ENCODE measurements at places on chromosomes 6 and 20.

DNA sequence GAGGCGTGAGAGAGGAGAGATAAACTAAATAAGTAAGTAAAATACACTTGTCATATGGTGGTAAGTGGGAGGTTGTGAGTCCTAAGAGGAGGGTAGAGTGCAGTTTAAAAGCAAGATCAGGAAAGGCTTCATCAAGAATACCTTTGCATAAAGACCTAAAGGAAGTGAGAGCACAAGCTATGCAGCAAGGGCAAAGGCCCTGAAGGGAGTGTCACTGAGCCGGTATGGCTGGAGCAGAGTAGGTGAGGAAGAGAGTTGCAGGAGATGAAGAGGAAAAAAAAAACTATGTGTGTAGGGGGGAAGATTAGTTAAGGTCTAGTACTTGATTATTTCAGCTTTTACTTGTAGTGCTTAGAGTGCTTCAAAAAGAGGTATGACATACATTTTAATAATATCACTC lies 11.0 kb downstream of the DNAAF9 start:
- peak; percentile 30 for DNase-seq

DNA sequence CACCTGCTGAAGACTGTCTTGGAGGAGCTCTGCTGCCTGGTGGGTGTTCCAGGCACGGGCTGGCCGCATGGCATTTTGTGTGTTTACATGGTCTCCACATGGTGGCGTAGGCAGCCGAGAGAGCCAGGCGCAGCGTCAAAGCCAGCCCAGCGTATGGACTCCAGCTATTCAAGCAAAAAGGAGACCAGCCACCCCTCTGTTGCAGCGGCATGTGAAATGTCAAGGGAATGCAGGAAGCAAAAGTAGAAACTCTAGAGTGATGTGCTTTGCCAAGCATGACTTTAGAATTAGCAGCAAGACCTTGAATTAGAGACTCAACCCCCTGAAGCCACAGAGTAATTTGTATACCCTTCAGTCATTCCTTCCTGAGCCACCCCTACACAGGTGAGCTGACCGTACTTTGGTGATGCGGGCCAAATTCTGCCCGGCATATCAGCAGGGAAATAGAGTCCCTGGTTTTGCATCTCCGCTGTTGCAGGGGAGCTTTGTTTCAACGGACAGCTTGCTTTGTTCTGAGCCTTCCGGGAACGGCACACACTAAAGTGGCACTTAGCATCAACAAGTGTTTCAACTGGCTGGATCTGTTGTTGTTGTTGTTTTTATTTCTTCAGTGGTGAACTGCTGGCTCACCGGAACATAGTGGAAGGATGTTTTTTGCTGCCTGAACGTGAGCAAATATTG lies 48.5 kb downstream of the FNDC1 start:
- DNase-seq, result peak; percentile 30

DNA sequence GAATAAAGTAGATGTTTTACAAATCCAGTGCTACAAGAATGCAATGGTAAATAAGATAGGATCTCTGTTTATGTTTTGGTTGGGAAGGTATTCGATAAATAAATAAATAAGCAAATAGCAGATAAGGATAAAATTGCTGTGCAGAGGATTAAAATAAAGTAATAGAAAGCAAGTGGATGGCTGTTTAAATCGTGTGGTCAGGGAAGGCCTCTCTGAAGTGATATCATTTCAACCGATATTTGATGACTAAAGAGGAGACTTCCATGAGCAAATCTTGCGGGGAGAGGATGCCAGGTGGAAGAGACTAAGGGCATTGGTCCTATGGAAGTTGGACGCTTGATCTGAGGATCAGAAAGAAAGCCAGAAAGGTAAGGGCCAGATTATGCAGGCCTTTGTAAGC lies 92.0 kb upstream of the CCN2 start:
- DNase-seq, result no peak

DNA sequence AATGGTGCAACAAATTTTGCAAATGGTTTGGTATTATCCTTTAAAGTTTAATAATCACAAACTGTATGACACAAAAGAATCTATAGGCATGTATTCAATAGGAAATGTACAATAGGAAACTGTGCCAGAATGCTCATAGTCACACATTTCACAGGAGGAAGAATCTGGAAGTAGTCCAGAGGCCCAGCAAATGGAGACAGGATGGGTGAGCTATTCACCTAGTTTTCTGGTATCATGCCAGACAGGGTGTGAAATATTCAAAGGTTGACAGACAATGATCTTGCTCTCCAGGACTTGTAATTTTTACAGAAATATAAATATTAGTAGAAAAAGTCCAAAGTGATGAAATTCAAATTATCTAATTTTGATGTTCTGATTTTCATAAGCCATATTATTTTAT lies 520.1 kb upstream of the IMPG1 start:
- no peak for DNase-seq

DNA sequence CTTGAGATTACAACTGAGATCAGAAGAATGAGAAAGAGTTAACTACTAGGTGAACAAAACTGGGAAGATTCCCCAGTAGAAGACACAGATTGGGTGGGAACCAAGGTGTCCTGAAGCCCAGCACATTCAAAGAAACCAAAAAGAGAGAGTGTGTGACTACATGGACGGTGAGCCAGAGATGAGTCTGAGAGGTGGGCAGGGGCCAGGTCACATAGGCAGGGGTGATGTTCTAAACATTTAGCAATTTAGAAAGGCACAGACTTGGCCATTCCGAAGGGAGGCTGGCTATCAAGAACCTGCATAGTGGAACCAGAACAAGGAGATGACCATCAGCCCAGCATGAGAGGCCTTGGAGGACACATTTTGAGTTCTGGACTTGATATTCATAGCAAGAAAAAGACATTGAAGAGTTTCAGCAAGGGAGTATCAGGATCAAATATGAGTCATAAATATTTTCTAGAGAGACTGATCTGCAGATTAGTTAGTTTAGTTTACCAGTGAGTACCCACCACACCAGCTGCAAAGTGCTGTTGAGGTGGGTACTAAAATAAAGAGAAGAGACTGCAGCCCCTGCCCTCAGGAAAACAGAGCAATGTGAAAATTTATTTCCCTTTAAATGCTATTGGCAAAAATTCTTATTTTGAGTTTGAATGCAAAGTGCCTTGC lies 340.5 kb upstream of the PRDM1 start:
- DNase-seq, result no peak

DNA sequence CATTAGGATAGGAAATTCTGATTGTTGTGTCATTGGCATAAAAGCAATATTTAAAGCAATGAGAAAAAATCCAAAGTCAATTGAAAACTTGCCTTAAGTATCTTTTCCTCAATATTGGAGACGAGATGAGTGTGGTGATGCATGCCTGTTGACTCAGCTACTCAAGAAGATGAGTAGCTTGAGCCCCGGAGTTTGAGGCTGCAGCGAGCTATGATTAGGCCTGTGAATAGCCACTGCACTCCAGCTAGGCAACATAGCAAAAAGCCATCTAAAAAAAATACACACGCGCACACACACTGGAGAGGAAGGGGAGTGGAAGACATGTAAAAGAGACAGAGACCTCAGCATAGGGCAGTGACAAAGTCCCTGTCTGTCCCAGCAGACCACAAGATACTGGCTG lies 9.7 kb upstream of the MARCKS start:
- no peak for DNase-seq

DNA sequence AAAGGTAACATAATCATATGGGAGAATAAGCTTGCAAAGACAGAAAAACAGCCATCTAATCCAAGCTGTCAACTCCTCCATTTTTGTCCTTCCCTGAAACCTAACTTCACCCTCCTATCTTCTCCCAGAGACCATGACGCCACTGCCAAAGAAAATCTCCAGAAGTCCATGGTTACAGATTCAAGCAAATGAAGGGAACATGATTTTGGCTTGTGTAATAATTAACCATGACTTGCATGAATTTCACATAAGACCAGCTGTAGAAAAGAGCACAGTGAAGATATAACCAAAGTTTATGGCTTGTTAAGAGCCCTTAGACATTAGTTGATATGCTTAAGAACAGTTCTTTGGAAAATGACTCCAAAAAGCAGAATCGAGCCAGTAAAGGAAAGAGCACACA lies 342.1 kb upstream of the NRSN1 start:
- DNase-seq, result no peak

- DNase-seq, result peak; percentile 55
These were observed 41.6 kb downstream of the C6orf15 start for GRCh38 chr6:31070711-31071197.

- DNase-seq, result no peak
These were observed 148.0 kb upstream of the LRFN2 start for GRCh38 chr6:40735121-40735520.

GRCh38 chr6:41509580-41509979 lies 36.6 kb upstream of the FOXP4 start:
- DNase-seq, result no peak

GRCh38 chr6:156912431-156912830 lies 135.3 kb downstream of the ARID1B start:
- no peak for DNase-seq

DNA sequence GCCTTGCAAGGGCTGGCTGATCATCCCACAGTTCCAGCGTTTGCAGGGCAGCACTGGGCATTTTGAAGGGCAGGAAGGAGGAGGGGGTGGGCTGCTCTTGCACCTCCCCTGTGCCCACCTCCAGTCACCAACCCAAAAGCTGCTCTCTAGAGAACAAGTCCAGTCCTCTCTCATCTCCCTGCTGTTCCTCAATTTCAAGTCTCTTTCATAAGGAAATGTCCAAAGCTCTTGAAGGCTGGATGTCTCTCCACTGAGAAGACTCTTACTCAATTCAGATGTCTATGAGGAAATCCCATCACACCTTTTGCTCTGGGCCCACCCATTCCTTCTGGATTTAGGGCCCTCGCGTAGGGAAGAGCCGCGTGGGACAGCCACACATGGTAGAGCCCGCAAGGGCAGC lies 31.7 kb downstream of the WRNIP1 start:
- DNase-seq, result no peak

DNA sequence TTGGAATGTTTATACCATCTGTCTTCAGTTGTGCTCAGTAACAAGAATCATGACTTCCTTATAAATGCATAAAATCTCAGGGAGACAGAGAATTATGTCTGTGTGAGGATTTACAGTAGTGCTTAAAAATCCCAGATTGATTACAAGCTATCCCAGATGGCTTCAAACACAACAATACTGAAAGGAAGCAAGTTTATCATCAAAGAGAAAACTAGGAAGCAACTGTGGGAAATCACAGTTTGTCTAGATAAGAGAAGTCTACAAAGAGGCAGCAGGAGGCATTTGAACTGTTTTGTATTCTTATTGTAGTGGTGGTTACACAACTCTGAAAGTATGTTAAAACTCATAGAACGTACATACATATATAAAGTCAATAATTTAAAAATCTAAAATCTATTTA lies 104.4 kb upstream of the SALL4 start:
- DNase-seq, result no peak

GRCh38 chr6:30942338-30943060 lies 1.7 kb downstream of the MUCL3 start:
- peak; percentile 86 for DNase-seq

- DNase-seq, result no peak
These were observed 35.5 kb upstream of the ZFAND3 start for GRCh38 chr6:37783856-37784584.

DNA sequence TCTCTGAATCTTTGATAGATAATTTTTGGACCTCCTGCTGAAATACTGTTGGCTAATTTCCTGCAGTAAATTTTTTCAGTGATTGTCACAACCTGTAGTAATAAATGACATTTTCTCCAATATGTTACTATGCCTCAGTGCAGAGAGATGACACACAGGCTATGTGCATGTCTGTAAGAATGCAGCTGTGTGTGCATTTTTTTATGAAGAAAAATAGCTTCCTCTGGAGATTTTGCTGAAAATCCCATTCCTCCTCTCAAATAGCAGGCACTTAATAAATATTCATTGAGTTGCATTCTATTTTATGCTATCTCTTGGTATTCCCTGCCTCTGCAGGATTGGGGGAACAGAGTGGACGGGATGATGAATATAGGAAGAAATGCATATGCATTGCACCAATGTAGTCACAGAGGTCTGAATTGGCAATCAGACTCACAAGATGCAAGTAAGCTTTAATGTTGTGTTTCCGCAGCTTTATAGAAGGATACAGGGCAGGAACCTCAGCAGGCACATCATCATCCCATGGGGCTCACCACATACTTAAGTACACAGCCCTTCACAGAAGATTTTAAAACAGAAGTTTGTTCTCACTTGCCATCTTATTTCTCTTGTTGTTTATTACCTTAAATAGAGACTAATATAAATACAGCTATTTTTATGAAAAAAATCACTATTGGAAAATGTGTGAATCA lies 474.7 kb downstream of the EPM2A start:
- DNase-seq, result no peak

- DNase-seq, result no peak
These were observed 63.2 kb downstream of the PYGB start for GRCh38 chr20:25310921-25311728.

DNA sequence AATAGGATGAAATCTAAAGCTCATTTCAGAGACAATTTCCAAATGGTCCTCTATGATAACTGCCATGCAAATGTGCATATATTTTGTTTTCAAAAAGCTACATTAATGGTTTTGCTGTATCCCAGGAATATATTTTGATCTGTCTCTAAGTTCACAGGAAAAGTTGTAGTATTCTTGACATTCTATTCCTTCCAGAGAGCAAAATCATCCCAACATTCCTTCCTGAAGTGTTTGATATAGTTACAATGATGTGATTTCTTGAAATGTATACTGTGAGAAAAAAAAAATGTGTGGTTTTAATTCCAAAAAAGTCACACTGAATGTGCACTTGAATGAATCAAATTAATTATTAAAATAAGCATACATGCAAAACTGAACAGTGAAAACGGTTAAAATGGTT lies 996.0 kb upstream of the CITED2 start:
- no peak for DNase-seq

- no peak for DNase-seq
These were observed 549 bp upstream of the CSE1L start for GRCh38 chr20:49045440-49046086.

- no peak for DNase-seq
These were observed 12.1 kb downstream of the HIVEP2 start for GRCh38 chr6:142932889-142933288.

DNA sequence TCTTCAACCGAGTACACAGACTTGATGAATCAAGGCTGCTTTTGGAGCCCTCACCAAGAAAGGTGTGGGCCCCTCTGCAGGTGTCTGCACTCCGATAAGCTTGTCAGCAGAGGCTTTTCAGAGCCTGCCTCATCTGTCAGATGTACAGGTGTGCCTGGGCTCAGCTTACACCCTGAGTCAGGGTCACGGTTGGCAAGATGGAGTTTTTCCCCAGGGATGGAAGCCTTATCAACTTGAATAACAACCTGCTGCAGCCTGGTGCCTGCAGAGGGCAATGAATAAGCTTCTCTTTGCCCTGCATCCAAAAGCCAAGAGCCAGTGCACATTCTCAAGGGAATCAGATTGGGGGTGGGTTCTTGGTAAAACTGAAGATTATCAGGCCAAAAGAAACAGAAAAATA lies 427.1 kb downstream of the CD83 start:
- DNase-seq, result peak; percentile 23

- DNase-seq, result no peak
These were observed 204.2 kb downstream of the GRIK2 start for GRCh38 chr6:101597693-101598092.

- DNase-seq, result no peak
These were observed 78.2 kb upstream of the ARID1B start for GRCh38 chr6:156699017-156699421.

GRCh38 chr6:78597966-78598365 lies 269.4 kb upstream of the IRAK1BP1 start:
- no peak for DNase-seq
